NCI-H510A treated with DMSO at 0.1 percent for 48 hours (cell line): ENCODE measurements at places on chromosomes 4 and X.

GRCh38 chr4:183320211-183321059 lies at the start of gene CLDN22:
Gene CLDN22, minus strand, starts transcription at chr4:183320276. Its CDS starts 58 bp downstream, at chr4:183320218.
- no peak for DNase-seq

DNA sequence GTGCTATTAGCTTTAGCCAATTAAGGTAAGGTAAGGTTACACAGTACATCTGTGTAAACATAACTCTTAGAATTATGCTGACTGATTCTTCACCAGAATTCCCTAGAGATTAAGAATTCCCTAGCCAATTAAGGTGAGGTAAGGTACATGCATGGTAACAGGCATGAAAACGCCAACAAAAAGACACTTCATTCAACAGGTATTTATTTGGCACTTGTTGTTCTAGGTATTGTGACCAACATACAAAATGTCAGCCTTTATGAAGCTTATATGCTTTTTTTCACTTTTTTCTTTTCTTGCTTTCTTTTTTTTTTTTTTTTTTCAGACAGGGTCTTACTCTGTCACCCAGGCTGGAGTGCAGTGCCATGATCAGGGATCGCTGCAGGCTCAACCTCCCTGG lies 47.2 kb downstream of the EDNRA start:
- DNase-seq = no peak

- DNase-seq = no peak
Measured at GRCh38 chr4:119299741-119300100, 22.2 kb downstream of the FABP2 start.

GRCh38 chr4:10256203-10256602 lies 139.6 kb upstream of the WDR1 start:
- no peak for DNase-seq

GRCh38 chr4:7434766-7435150 lies at the start of gene PSAPL1:
Gene PSAPL1, minus strand, starts transcription at chr4:7434930. Its CDS starts 51 bp downstream, at chr4:7434879.
- peak; percentile 42 for DNase-seq

DNA sequence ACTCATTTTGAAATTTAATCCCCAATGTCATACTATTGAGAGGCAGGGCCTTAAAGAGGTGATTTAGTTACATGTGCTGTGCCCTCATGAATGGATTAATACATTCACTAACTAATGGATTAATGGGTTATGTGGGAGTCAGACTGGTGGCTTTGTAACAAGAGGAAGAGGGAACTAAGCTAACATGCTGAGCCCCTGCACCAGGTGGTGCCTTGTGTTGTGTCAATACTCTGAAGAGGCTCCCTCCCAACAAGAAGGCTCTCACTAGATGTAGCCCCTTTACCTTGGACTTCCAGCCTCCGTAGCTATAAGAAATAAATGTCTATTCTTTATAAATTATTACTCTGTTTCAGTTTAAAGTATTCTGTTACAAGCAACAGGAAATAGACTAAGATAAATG lies 411.9 kb upstream of the EMCN start:
- peak; percentile 36 for DNase-seq

DNA sequence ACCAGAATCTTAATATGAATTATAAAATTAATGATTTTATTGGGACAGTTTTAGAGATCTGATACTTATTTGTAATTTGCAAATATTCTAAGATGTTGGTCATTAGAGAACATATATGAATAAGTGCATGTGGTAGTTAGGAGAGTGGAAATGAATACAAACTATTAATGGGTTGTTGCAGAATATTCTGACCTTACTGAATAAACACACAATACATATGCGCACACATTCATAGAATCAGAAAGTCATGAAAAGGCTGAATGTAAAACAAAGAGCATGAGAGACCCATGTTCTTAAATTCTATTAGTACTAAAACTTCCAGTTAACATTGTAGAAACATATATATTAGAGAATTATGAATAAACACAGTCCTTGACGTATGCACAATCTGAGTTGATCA lies 301.7 kb upstream of the TRAM1L1 start:
- DNase-seq = no peak

DNA sequence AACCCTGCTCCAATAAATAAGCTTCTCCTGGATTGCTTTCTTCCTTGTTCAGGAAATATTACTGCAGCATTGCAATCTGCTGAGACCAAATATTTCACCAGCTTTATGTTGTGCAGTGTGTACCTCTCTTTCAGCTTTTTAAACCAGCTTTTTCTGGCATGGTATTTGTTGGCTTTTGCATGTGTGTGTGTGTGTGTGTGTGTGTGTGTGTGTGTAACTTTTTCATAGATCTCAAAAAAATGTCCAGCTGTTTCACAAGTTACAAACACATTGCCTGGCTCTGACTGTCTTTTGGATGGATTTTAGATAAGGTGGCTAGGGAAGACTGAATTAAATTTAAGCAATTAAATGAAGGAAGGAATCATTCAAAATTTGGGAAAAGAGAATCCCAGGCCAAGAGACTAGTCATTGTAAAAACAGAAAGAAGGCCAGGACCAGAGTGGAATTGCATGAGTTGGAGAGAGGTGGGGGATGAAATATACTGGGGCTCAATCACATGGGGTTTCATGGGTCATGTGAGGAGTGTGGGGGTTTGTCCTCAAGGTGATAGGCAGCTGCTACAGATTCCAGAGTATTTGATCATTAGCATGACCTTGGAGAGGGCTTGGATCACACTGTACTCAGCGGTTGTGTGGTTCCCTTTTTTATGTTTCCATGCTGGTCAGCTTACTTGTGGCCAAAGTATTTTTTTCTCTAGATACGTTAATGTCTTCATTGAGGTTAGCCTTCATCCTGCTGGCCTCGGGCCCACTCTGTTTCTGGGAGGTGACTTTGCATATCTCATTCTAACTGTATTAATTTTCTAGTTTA lies 357.7 kb upstream of the BOD1L1 start:
- no peak for DNase-seq

DNA sequence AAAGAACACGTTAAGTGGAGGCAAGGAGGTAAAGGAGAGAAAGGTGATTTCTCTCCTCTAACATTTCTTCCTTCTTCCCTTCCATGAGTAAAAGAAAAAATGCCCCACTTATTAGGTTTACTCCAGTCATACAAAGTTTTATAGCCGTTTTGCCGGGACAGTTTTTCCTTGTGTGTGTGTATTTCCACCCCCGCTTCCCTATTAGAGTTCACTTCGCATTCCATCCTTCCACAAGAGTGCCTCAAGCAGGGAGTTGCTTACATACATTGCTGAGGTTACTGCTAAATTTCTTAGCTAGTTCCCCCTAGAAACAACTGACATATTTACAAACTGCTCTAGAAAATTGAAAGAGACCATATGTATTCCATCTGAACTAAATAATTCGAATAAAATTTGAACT lies 45.2 kb upstream of the BMP15 start:
- DNase-seq = no peak

GRCh38 chr4:180564448-180564847 lies 1678.8 kb upstream of the TENM3 start:
- DNase-seq = no peak

DNA sequence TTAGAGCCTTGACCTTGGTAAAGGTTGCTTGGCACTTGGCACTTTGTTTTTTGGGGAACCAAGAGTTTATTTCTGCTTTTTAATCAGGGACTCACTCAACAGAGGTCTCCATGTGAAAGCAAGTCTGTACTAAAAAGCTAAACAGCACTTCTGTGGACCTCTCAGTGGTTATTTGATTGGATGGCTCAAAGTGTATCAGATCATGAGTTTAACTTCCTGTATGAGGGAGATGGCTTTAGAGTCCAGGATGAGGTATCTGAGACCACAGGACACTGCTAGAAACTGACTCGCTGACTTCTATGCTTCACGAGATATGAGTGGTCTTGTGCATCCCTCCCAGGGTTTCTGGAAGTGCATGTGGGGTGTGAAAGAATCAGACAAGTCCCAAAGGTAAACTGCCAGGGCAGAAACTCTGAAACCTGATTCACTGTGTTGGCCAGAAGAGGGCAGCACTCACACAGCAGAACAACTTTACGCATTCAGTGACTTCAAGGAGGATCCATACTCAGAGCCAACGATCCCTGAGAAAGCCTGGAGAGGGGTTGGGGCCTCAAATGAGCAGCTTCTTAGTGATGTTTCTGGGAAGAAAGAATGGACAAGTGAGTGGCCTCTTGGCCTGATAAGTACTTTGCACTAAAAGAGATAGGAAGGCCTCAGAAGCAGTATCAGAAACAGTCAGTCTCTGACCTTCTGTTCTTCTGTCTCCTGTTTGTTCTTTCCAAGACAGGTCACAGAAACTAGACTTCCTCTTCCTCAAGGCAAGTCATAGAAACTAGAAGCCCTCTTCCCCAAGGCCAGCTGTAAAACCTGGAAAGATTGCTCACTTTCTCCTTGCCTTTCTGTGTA lies 220.3 kb upstream of the CXCL13 start:
- DNase-seq = peak; percentile 73

DNA sequence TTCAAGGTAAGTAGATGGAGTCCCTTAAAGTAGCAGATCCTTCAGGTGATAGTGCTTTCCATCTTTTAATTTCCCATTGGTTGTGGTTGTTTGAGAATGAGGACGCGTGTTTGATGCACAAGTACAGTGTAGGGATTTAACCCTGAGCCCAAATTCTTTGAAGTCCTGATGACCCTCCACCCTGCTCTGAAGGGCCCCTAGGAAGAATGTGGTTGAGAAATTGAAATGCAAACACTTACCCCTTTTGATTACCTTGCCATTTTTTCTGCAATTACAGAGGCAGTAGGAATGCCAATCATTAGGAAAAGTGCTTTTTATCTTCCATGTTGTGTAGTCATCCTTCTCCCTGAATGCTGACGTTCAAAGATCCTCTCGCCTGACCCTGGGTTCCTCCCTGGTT lies 112.4 kb downstream of the ZNF518B start:
- no peak for DNase-seq

- no peak for DNase-seq
Measured at GRCh38 chr4:77347351-77347966, 190.5 kb downstream of the CCNG2 start.

DNA sequence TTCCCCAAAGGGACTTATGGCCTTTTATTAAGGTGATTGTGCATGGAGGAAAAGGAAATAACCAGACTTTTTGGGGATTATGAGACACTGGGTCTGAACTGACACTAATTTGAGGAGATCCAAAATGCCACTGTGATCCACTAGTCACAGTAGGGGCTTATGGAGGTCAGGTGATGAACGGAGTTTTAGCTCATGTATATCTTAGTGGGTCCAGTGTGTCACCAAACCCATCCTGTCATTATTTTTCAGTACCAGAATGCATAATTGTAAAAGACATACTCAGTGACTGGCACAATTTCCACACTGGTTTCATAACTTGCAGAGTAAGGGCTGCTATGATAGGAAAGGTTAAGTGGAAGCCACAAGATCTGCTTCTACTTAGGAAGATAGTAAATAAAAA lies 131.3 kb downstream of the RTL3 start:
- DNase-seq = no peak

- no peak for DNase-seq
Measured at GRCh38 chr4:186845137-186845842, 121.6 kb upstream of the FAT1 start.

DNA sequence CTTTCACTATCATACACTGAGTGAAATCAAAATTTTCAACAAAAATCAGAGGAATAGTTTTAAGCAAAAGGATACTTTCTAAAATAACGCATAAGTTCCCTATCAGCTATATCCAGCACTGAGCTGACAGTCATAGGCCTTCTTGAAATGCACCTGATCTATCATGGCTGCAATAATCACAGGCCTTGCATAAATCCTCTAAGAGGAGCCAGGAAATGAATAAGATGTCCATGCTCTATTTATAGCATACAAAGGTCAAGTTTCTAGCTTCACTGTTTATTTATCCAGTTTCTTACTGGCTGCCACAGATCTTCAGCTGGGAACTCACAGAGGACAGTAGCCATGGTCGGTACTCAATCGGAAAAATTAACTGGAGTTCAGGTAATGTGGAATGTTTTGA lies 235.9 kb upstream of the DMD start:
- no peak for DNase-seq

GRCh38 chrX:1481636-1482529 lies 29.2 kb upstream of the ASMTL start:
- DNase-seq = no peak

DNA sequence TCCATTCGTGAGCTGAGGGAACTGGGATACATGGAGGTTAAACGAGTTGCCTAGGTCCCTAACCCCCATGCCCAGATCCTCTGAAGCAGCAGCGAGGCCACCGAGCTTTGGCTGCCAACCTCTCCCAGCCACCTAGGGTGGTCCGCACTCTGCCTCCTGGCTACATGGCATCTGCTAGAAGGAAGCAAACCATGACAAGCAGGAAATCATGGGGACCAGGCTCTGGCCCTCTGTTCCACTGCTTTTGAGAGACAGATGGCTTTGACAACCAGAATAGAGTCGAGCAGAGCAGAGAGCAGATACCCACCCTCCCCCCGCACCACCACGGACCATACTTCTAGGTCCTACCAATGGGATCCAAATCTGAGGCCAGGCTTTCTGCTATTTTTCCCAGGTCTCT lies 37.5 kb upstream of the NKRF start:
- DNase-seq = no peak

DNA sequence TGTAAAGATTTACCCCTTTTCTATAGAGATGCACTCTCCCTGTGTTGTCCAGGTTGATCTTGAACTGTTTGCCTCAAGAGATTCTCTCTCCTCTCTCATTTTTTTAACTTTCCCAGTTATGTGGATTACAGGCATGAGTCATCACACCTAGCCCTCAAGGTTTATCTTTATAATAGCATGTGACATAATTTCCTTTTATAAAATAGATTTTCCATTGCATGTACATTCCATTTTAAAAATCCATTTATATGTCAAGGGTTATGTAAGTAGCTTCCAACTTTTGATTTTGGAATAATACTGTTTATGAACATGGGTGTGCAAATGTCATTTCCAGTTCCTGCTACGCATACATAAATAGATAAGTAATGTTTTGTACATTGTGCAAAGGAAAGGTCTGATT lies 20.6 kb downstream of the ZNF721 start:
- no peak for DNase-seq

DNA sequence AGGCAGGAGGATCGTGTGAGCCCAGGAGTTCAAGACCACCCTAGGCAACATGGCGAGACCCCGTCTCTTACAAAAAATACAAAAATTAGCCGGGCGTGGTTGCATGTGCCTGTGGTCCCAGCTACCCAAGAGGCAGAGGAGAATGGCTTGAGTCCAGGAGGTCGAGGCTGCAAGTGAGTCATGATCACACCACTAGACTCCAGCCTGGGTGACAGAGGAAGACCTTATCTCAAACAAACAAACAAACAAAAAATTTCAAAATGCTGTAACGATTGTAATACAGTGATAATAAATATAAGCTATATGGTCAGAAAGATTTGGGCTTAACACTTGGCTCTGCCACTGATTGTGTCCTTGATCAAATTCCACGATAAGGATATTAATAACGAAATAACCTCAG lies 24.2 kb downstream of the SLC25A4 start:
- no peak for DNase-seq

DNA sequence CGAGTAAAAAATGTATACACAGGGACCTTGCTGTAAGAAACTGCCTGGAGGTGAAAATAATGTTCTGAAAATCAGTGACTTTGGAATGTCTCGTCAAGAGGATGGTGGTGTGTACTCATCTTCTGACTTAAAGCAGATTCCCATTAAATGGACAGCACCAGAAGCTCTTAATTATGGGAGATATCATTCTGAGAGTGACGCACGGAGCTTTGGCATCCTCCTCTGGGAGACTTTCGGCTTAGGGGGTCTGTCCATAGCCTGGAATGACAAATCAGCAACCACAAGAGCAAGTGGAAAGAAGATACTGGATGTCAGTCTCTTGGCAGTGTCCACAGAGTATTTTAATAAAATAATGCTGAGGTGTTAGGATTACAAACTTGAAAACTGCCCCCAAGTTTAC lies 129.4 kb downstream of the THOC2 start:
- DNase-seq = no peak

- no peak for DNase-seq
Measured at GRCh38 chr4:138663883-138664282, 351.7 kb upstream of the NOCT start.

GRCh38 chr4:83370640-83370906 lies 35.9 kb upstream of the HPSE start:
- no peak for DNase-seq
